ENCODE measurements at places on chromosomes 6 and 20.
A peak's percentile ranks its signal among the peaks of the same experiment; 100 is the strongest.

GRCh38 chr6:35755278-35755924 lies 18.6 kb downstream of the ARMC12 start:
- no peak for DNase-seq

DNA sequence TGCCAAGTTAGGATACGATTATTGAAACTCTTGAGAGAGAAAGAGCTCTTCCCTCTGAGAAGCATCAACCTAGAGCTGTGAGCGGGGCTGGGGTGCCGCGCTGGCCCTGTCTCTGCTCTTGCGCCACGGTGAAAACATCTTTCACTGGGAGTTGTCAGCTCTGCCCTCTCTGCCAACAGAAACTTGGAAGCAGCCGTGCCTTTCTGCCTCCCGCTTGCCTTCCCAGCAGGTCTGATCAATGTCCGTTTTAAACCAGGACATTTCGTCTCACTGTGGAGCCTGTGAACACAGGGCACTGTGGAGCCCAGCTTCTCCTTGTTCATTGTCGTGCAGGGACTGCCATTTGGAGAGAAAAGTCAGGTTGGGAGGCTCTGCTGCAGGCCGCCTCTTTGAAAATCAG lies 249.2 kb upstream of the PMEPA1 start:
- no peak for DNase-seq

GRCh38 chr6:37624606-37625574 lies 72.8 kb downstream of the MDGA1 start:
- no peak for DNase-seq

DNA sequence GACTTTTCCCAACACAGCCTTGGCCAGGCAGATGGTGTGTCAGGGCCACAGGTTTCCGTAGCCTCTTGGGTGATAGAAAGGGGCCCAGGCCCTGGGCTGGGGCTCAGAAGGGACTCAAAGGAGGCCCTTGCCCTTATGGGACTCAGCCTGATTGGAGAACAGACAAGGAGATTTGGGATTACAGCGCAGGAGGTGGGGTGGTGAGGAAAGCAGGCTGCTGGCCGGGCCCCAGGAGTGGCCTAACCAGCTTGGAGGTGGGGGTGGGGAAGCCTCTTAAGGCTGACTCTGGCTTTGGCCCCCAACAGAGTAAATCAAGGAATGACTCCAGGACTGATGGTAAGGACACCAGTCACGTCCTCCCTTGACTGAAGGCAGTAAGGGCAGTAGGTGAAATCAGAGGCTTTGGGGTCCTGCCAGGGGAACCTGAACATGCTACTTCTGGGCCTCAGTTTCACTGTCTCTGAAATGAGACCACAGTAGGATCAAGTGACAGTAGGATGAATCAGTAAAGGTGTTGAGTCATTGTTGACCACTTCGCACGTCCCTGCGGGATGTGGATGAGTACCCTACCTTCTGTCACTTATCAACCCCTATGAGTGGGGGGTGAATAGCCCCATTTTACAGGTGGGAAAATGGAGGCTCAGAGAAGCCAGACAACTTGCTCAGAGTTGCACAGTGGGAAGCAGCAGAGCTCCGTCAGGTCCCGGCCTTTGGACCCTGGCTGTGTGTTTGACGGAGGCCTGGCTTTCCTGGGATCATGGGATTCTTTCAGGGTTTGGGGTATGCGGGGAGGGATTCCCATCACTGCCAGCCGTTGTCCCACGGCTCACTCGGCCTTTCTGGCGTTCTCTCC lies 4.5 kb downstream of the SNAI1 start:
- DNase-seq = peak; percentile 89

GRCh38 chr6:84457276-84457675 lies 229.8 kb upstream of the CEP162 start:
- no peak for DNase-seq

- no peak for DNase-seq
These were observed 68.3 kb upstream of the FRMD1 start for GRCh38 chr6:168147205-168147738.

GRCh38 chr6:147223736-147224135 lies 19.5 kb downstream of the STXBP5 start:
- DNase-seq = no peak

DNA sequence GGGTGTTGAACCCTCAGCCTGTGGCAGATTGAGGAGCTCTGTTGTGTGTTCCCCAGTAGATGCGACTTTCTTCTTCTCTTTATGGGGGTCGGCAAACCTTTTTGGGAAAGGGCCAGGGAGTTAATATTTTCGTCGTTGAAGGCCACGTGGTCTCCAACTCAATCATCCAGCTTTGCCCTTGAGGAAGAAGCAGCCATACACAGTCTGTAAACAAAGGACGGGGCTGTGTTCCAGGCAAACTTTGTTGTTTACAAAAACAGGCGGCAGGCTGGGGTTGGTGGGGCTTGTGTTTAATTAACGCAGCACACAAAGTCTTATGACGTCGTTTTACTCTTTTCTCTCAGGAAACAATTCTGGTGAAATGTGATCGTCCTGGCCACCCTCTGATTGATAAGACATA lies 20.2 kb downstream of the KIF25 start:
- DNase-seq = no peak

- DNase-seq = no peak
These were observed 94.2 kb downstream of the ADAT2 start for GRCh38 chr6:143356101-143356880.

DNA sequence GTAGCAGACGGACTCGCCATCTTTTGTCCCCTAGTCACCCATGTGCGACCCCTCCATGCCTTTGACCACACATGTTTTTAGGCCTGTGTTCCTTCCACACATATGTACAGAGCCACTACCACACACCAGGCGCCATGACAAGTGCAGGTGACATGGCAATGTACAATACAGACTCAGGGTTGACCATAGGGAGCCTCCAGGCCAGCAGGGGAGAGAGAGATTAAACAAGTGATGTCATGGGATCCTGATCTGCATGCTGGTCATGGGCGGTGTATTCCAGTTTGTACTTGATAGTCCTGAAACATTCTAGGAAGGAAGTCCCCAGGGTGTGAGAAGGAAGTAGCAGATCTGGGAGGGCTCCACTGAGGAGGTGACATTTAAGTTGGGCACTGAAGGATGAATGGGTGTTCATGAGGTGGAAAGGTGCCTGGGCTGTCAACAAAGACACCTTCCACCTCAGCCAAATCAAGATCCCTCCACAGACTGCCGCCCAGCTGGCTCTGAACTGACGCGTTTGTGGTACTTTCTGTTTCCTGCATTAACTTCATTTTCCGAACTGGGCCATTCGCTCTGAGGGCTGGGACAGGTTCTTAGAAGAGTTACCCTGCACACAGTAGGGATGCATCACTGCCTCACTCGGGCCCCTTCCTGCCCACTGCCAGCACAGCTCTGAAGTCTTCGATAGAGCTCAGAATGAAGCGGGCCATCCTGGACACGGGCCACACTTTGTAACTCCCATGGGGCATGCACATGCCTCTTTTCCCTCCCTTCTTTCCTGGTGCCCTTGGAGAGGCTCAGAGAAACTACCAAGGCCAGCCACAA lies 94.0 kb downstream of the NOL4L start:
- DNase-seq = no peak

GRCh38 chr20:37856932-37857660 lies 45.8 kb upstream of the VSTM2L start:
- DNase-seq = no peak

All from RCC 7860 (cell line).